Activated T-helper 1 cell treated with anti-CD3 and anti-CD28 coated beads, Interleukin-2, amount 50 U/mL, for 16 hours (primary cell): ENCODE measurements at places on chromosomes 13 and 19.

GRCh38 chr13:24348797-24349515, 39.6 kb downstream of the C1QTNF9 start:
- DNase-seq: no peak

DNA sequence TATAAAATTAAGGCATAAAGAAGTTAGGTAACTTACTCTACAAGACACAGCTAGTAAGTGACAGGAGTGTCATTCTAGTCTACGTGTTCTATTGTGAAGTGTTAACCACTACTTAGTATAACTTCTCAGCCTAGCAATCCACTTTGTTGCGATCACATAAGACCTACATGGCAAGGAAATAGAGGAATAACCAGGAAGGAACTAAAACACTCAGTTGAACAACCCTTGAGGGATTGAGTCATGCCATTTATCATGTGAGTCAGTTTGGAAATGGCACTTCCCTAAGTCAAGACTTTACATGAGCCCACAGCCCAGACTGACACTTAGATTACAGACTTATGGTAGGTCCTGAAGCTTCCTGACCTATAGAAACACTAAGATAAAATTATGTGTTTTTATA, 279.5 kb upstream of the PCDH20 start:
- no peak for DNase-seq

GRCh38 chr19:50258918-50259372, 55.5 kb downstream of the MYH14 start:
- no peak for DNase-seq

DNA sequence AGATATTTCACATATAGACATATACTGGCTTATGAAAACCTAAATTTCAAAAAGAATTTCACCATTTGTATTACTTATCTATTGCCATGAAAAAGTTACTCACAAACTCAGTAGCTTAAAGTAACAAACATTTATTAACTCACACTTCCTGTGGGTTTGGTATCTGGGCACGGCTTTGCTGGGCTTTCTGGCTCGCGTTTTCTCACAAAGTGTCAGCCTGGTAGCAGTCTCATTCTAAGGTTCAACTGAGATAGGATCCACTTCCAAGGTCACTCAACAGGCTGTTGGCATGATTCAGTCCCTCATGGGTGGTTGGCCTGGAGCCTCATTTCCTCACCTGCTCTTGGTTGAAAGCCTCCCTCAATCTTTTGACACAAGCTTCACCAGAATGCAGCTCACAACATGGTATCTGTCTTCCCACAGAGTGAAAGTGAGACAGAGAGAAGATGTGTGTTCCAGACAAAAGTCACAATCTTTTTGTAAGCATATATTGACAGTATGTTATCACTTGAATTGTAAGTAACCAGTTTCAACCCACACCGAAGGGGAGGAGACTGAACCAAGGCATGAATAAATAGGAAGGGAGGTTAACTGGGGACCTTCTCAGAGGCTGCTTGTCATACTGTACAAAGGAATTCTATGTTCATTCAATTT, 1065.8 kb upstream of the SPRY2 start:
- DNase-seq: no peak

- DNase-seq: no peak
Measured at GRCh38 chr13:36445891-36446351, 13.6 kb downstream of the CCNA1 start.

DNA sequence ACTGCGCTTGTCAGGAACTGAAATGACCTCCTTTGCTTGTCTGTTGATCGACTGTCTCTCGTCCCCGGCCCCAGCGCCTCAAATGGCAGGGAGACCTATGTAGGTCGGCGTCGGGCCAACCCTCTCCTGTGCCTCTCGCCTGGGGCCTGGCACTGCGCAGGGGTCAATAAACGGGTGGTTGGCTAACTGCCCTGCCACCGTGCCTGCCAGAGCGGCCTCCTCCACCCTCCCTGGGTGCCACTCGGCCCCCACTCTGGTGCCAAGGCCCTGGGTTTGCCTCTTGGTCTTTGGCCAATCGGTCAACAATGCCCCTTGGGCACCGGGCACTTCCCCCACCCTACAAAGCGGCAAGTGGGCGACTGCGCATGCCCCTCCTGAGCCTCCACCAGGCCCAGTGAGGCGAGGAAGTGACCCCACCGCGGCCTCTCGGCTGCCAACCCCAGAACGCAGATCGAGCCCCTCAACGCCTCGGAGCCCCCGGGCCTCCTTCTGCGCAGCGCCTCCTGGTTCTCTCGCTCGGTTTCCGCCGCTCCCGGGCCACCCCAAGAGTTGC, 1.1 kb downstream of the KEAP1 start:
- DNase-seq: peak; percentile 24

- DNase-seq: no peak
Measured at GRCh38 chr19:53994811-53995210, 3.4 kb downstream of the CACNG6 start.

GRCh38 chr13:45007225-45007624, 17.9 kb downstream of the GPALPP1 start:
- no peak for DNase-seq

- DNase-seq: no peak
Measured at GRCh38 chr13:40653527-40654318, 12.7 kb downstream of the FOXO1 start.

GRCh38 chr13:35882722-35883497, 248.3 kb downstream of the DCLK1 start:
- DNase-seq: no peak

DNA sequence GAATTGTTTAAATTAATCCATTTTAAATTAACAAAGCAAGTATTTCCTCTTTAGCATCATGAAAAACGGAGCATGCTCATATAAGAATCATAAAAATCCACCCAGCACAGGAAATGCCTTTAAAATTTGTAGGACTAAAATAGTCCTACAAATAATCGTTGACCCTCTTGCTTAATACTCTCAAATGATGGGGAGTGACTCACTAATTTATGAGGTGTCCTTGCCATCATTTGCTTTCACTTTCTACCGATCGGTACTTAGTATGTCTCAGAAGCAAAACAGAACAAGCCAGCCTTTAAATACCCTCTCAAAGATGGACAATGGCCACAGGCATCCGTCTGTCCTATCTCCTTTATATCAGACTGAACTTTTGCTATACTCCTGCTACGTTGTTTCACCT, 97.2 kb downstream of the SUCLA2 start:
- DNase-seq: no peak

GRCh38 chr19:7852851-7853769, 21.1 kb downstream of the PRR36 start:
- no peak for DNase-seq

GRCh38 chr13:42039457-42039945, 8.9 kb upstream of the DGKH start:
- no peak for DNase-seq

GRCh38 chr13:48437371-48437770, 24.5 kb upstream of the LPAR6 start:
- no peak for DNase-seq

GRCh38 chr19:54332149-54332548, 6.8 kb downstream of the LILRA4 start:
- no peak for DNase-seq

GRCh38 chr13:46679369-46680120, 117.4 kb downstream of the ESD start:
- no peak for DNase-seq

DNA sequence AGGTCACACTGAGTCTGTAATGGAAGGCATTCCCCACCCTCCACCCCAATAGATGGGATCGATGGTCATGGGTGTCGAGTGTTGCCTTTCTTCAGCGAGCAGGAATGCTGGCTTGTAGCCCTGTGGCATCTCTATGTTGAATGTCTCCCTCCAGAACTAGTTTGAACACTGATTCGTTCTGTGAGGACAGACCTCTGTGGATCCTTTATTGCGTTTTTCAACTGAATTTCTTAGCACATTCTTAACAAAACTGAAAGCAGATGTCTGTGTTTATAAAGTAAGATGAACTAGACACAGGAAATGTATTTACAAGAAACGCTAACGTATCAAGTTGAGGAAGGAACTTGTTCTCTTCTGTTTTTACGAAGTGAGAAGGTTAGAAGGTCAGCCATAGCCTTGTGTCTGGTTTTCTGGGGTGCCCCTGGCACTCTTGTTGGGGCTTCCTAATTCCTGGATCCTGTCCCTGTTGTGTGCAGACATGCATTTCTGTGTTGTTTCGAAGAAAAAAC, 36.8 kb upstream of the TM9SF2 start:
- DNase-seq: no peak

GRCh38 chr19:10431254-10431942, 11.1 kb downstream of the PDE4A start:
- DNase-seq: no peak

DNA sequence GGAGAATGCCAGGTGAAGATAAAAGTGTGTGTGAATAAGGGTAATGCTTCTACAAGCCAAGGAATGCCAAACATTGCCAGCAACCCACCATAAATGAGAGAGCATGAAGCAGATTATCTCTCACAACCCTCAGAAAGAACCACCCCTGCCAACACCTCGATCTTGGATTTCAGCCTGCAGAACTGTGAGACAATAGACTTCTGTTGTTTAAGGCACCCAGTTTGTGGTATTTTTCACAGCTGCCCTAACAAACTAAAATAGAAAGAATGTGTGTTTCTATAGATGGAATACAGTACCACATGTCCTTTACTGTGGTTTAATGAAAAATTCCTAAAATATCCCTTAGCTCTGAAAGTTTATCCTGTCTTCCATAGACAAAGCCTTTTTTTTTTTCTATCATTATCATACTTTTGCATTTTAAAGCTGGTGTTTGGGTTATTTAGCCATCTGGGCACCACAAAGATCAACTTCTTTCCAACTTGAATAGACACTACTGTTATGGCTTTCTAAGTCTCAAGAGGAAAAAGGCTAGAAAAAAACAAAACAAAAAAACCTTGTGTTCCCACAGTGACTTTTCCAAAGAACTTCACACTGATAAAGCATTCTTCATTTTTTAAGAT, 505.6 kb downstream of the KCTD12 start:
- no peak for DNase-seq

DNA sequence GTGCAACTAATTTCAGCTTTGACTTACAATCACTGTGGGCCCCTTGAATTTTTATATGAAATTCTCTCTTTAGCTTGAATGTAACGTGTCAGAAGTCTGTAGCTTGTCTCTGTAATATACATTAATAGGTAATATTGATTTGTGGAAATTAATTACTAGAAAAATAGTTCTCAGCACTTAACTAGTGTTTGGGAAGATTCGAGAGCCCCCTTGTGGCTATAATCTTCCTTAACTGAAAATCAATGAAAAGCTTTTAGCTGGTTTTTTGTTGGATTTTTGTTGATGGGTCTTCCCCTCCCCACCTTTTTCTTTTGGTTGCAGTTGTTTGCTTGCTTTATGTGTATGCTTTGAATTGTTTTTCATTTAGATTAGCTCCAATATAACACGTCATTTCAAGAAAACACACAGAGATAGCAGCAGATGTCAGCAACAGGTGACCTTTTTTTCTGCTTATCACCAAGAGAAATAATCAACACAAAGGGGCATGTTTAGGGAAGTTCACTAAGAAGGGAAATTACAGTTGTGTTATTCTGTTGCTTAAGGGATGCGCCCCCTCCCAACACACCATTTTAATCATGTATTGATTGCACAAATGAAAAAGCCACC, 176.8 kb downstream of the OXGR1 start:
- no peak for DNase-seq

- DNase-seq: no peak
Measured at GRCh38 chr19:18496980-18497256, 25.0 kb downstream of the ELL start.
